ENCODE measurements at places on chromosomes 5 and 9.
A peak's percentile ranks its signal among the peaks of the same experiment; 100 is the strongest.

GRCh38 chr5:149060325-149060724 lies 2.5 kb downstream of the SH3TC2 start:
- DNase-seq, result peak; percentile 17

- DNase-seq, result peak; percentile 32
Observed at GRCh38 chr5:66174338-66174737, 30.2 kb downstream of the SREK1 start.

- DNase-seq, result no peak
Observed at GRCh38 chr9:123537809-123538208, 181.8 kb downstream of the CRB2 start.

- no peak for DNase-seq
Observed at GRCh38 chr5:14959399-14960119, 88.0 kb upstream of the ANKH start.

GRCh38 chr9:110125207-110125751 lies 82.7 kb downstream of the C9orf152 start:
- DNase-seq, result peak; percentile 96

- DNase-seq, result no peak
Observed at GRCh38 chr5:15021266-15022046, 149.9 kb upstream of the ANKH start.

DNA sequence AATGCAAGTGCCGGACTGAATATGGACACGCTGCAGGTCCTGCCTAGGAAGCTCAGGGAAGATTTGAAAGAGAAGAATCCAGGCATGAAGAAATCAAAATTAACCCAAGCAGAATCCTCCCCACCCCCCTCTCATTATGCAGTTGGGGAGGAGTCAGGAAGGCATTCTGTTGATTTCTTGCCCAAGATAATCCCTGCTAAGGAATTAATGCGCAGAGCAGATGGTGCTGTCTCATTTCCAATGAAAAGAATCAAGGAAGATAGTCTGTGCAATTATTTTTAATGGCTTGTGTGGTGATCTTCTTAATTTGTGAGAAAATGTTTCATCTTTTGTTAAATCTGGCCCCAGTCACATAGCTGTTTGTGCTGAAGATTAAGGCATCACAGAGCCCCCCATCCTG lies 145.0 kb downstream of the ZNF462 start:
- no peak for DNase-seq

DNA sequence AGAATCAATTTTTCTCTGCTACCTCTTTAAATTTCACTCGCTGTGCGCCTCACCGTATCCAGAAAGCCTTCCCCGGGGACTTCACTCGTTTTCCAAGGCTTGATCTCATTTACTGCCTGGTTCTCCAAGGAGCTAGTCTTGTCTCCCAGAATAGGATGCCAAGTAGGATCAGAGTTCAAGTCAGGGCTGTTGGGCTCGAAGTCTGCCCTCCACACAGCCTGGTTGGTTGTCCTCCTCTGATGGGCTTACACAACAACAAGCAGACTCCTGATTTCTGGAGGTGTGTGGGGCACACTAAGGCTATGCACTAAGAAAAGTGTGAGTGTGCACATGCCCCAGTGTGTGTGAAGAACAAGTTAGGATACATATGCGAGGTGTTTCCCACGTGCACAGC lies 14.0 kb upstream of the TNIP1 start:
- DNase-seq, result no peak

DNA sequence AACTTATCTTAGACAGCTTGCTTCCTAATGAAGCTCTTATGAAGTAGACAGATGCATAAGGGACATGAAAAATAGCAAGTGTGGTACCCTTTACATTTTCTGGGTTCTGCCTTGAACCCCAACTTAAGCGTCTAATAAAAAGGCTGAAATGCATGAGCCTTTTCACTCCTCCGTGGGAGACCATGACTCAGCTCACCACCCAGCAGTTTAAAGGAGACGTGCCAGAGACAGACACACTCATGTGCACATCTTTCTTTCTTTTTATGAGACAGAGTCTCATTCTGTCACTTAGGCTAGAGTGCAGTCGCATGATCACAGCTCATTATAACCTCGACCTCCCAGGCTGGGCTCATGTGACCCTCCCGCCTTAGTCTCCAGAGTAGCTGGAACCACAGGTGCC lies 22.3 kb downstream of the CTXN3 start:
- DNase-seq, result no peak

GRCh38 chr9:18173923-18174322 lies 300.0 kb upstream of the ADAMTSL1 start:
- DNase-seq, result peak; percentile 20

DNA sequence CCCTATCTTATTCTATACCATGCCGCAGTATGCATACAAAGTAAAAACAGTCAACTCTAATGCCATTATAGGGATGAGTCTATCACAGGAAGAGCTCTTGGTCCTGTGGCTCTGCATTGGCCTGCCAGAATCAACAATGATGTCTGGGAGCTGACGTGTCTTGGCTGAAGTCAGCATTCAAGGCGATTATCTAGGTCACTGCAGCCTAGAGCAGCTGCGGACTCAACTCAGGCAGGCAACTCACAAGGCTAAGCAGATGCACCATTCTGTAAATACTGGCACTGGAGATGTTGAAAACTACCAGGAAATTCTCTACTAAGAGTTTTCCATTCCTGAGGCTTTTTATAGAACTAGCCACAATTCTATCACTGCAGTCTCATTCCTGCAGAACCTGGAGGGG lies 13.3 kb downstream of the SPATA9 start:
- DNase-seq, result no peak

GRCh38 chr5:131459216-131459615 lies 175.8 kb downstream of the RAPGEF6 start:
- no peak for DNase-seq

- no peak for DNase-seq
Observed at GRCh38 chr9:80025796-80026520, 454.2 kb downstream of the TLE4 start.

GRCh38 chr9:93131599-93132286 lies 2.3 kb downstream of the NINJ1 start:
- DNase-seq, result no peak

GRCh38 chr5:56012281-56012963 lies 17.7 kb upstream of the IL6ST start:
- DNase-seq, result no peak

GRCh38 chr5:173833196-173833985 lies 54.8 kb upstream of the CPEB4 start:
- no peak for DNase-seq

- DNase-seq, result no peak
Observed at GRCh38 chr5:178561746-178562264, 28.4 kb downstream of the COL23A1 start.

GRCh38 chr5:160235731-160236130 lies 6.4 kb downstream of the FABP6 start:
- DNase-seq, result no peak

GRCh38 chr9:116933251-116933650 lies 246.1 kb downstream of the TRIM32 start:
- DNase-seq, result no peak

- DNase-seq, result no peak
Observed at GRCh38 chr5:139458580-139459407, 3.7 kb downstream of the ECSCR start.

- no peak for DNase-seq
Observed at GRCh38 chr5:133109655-133110483, 58.1 kb downstream of the HSPA4 start.

DNA sequence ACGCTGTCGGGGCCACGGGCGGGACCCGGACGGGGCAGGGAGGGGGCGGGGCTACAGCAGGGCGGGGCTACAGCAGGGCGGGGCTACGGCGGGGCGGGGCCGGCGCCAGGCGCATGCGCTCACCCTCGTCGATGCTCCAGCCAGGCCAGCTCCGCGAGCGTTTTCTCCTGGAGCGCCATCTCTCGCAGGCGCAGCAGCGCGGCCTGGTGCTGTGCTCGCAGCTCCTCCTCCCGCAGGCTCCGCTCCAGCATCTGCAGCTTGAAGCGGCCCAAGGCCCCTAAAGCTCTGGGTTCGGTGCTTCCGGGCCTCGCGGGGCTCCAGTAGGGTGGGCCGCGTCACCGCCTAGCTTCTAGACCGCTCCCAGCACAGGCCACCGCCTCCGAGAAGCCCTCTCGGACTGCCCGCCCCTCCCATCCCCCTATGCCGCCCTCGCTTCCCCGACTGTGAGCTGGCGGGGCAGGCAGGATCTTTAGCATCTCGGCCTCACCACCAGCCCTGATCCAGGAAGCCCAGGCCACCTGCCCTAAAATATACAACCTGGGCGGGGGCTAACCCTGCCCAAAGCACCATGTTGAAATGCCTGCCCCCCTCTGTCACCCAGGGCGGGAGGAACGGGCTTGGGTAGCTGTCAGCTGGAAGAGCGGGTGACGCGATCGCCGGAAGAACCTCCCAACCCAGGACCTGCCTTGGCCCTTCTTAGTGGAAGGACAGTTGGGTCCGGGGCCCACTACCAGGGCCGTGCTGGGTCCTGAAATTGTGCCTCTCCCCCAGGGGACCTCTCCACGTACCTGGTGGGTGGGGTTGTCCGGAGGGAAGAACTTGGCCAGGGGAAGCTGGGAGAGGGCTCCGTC lies 21.9 kb upstream of the QSOX2 start:
- DNase-seq, result peak; percentile 79

- no peak for DNase-seq
Observed at GRCh38 chr5:83277953-83278352, 193.6 kb upstream of the VCAN start.

GRCh38 chr5:154663424-154663823 lies 91.8 kb upstream of the LARP1 start:
- no peak for DNase-seq

DNA sequence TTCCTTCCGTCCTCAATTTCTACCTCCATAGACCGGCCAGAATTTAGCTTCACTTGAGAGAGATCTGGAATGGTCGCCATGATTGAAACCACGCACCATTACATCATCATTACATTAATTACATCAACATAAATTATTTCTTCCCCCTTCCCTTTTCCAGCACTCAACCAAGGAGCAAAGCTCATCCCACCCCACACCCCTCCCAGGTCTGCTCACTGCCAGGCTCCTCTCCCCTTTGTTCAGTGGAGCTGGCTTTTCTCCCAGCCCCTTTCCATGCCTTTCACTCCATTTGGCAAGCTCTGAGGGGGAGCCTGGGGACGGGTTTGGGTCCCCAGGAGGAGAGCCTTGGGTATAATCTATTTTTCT lies 8.4 kb downstream of the RACK1 start:
- DNase-seq, result no peak

DNA sequence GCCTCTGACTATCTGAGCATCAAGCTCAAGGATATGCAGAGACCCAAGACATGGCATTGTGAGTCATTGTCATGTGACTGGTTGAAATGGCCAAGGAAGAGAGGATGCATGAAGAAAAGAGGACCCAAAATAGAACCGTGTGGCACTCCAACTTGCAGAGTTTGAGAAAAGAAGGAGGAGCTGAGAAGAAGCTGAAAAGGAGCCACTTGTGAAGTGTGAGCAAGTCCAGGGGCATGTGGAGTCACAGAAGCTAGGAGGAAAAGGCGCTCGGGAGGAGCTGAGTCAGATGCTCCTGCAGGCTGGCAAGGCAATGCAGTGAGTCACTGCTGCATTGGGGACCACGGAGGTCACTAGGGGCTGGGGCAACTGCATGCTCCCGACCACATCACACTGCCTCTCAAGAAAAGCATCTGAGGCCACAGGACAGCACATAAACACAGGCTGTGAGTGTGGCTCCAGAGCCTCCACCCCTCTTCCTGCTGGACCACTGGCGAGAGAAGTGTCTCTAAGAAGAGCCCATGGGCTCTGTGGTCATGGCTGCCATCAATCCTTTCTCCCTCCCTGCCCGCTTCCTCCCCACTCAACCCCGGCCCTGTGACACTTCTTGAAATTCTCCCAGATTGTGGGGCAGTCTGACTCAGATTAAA lies 197.6 kb downstream of the DRD1 start:
- peak; percentile 92 for DNase-seq

GRCh38 chr9:2389404-2389803 lies 232.2 kb upstream of the VLDLR start:
- no peak for DNase-seq

GRCh38 chr5:67063055-67063454 lies 133.5 kb downstream of the CD180 start:
- no peak for DNase-seq

GRCh38 chr5:27473307-27474046 lies 435.1 kb upstream of the CDH9 start:
- DNase-seq, result no peak

- DNase-seq, result no peak
Observed at GRCh38 chr5:88248743-88249540, 19.7 kb downstream of the TMEM161B start.

GRCh38 chr9:110110154-110110553 lies 97.8 kb downstream of the C9orf152 start:
- no peak for DNase-seq

DNA sequence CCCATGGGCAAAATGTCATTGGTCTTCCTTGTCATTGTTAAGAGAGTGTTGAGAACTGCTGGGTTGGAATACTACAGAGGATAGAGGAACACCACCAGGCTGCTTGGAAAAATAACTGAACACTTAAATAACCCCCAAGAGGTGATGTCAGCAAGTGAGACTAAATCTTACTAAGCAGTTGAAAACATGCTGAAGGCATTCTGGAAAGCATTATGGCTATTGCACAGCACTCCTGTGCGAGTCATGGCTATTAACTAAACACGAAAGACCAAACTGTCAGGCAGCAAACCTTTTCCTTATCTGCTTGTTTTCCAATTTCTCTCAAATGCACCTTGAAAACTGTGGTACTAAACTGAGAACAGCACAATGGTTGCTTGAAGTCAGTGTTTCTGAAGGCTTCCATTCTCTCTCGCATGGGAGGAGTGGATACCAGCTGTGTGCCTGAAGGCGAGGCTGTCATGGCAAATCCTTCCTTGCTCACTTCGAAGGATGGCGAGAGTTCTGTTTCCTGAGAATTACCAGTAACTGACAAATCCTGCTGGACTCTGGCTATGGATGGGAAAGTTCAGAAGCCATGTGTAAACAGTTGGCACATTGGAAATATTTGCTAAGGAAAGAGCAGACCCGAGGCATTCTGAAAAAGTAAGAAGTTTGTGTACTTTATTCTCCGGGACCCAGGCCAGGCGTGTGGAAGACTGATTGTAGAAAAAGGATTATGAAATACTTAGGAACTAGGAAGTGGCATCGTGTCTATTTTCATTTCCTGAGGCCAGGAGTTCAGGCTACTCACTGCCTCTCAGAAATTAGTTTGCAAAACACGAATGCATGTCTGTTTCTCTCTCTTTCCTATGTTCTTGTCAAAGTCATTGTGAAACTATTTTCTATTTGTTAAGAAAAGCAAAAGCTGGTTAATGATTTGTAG lies 182.1 kb downstream of the DMRT2 start:
- peak; percentile 2 for DNase-seq

DNA sequence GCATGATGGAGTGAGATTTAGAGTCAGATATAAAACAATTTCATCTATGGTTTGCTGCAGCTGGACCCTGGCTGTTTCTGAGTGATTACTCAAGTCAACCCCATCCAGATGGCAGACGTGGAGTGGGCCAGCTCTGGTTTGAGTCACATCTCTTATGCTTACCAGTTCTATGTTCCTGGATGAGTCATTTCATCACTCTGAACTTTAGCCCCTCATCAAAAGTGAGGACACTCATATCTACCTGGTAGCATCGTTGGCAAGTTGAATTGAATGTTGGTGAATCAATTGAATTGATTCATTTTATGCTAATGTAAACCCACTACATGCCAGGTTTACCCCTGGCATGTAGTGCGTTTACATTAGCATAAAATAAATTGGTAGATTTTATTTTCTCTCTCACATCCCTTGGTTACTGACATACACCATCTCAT lies 176.4 kb downstream of the FGF18 start:
- DNase-seq, result no peak

- DNase-seq, result no peak
Observed at GRCh38 chr9:6307551-6308096, 20.6 kb upstream of the TPD52L3 start.

All from ACHN (cell line).